Stimulated activated CD4-positive, alpha-beta T cell treated with anti-CD3 and anti-CD28 coated beads, TNF-alpha, amount 100 ng/mL, for 1 hour (primary cell): ENCODE measurements at places on chromosomes 13 and 19.

GRCh38 chr19:43700395-43701000 lies 15.4 kb upstream of the IRGC start:
- DNase-seq: no peak

- no peak for DNase-seq
Measured at GRCh38 chr19:30360376-30361106, 11.6 kb upstream of the ZNF536 start.

DNA sequence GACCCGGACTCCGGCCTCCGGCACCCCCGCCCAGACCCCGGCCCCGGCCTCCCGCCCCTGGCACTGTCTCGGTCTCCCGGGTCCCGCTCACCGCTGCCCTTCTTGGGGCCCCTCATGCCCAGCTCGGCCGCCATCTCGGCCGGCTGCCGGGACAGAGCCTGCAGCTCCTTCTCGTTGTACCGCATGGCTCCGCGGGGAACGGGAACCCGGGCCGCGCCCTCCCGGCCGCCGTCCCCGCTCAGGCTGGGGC lies 140 bp downstream of the PLEKHJ1 start:
- no peak for DNase-seq

DNA sequence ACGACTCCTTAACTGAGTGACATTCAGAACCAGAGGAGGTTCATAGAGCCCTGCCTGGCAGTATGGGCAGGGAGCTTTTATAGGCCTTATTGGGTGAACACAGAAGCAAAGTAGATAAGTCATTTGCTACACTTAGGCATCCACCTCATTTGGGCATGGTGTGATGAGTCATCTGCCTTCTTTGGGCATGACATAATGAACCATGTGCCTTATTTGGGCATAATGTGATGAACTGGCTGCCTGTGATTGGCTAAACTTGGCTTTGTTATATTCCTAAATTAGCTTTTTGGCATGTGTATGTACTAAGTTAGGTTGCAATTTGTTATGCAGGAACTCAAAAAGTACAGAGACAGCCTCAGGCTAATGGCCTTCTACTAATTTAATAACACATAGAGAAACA lies 2210.2 kb upstream of the PCDH20 start:
- no peak for DNase-seq

DNA sequence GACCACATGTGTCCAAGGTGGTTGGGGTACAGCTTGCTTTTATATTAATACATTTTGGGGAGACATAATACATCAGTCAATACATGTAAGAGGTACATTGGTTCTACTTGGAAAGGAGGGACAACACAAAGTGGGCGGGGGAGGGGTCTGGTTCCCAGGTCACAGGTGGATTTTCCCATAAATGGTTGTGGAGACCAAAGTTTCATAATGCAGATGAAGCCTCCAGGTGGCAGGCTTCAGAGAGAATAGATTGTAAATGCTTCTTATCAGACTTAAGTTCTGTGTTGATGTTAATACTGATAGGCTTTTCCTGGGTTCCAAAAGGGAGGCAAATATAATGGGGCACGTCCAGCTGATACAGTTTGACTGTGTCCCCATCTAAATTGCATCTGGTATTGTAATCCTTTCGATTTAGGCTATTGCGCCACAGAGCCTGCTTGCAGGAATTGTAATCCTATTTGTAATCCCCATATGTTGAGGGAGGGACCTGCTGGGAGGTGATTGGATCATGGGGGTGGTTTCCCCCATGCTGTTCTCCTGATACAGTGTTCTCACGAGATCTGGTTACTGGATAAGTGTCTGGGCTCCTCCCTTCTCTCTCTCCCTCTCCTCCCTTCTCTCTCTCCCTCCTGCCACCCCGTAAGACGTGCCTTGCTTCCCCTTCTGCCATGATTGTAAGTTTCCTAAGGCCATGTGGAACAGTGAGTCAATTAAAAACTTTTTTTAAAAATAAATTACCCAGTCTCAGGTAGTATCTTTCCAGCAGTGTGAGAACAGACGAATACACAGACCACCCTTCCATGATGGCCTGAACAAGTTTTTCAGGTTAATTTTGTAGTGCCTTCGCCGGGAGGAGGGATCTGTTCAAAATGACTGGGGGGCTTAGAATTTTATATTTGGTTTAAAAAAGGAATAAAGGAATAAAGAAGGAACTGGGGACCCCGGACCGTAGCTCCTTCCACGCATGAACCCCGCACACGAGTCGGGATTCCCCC lies 44.9 kb downstream of the ZNF823 start:
- DNase-seq: no peak

DNA sequence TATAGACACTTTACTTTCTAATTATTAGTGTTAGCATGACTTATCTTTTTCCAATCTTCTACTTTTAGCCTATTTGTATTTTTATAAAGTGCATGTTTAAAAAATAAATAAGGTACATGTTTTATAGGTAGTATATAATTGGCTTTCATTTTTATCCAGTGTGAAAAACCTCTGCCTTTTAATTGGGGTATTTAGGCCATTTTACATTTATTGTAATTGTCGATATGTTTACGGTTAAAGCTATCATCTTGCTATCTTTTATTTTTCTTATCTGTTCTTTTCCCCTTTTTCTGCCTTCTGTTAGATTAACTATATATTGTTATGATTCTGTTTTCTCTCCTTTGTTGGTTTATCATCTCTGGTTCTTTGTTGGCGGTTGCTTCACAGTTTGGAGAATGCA lies 9.1 kb downstream of the PROZ start:
- DNase-seq: no peak

DNA sequence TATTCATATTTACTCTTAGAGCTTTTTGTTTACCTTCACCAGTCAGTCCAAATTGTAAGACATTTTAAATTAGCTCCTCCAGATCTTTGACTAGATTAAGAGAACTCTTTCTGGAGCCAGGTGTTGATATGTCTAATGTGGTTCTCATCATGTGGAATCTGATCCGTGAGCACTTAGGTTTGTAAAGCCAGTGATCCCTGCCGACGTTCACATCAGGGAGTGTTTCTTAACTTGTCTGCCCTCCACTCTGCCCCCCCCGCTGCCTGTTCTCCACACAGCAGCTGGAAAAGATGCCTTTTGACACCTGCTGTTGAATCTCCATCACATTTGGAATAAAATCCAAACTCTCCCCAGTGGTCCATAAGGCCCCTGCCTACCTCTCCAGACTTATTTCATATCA lies 17.7 kb downstream of the METTL21C start:
- DNase-seq: no peak

DNA sequence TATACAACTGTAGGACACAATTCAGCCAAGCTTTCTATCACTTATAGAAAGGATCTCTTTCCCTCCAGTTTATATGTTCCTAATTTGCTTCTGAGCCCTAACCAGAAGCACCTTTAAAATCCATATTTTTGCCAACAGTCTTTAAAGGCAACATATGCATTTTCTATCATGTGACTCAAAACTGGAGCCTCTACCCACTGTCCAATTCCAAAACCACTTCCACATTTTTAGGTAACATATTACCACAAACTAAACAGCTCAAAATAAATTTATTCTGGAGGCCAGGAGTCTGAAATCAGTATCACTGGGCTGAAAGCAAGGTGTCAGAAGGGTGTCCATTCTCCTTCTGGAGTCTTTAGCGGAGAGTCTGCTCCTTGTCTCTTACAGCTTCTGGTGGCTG lies 15.9 kb upstream of the EFNB2 start:
- no peak for DNase-seq

DNA sequence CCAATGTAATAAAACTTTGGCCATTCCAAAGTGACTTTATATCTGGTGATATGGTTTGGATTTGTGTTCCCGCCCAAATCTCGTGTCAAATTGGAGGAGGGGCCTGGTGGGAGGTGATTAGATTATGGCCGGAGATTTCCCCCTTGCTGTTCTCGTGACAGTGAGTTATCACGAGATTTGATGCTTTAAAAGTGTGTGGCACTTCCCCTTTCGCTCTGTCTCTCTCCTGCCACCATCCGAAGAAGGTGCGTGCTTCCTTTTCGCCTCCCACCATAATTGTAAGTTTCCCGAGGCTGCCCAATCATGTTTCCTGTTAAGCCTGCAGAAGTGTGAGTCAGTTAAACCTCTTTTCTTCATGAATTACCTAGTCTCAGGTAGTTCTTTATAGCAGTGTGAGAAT lies 9.3 kb upstream of the NALCN start:
- no peak for DNase-seq

DNA sequence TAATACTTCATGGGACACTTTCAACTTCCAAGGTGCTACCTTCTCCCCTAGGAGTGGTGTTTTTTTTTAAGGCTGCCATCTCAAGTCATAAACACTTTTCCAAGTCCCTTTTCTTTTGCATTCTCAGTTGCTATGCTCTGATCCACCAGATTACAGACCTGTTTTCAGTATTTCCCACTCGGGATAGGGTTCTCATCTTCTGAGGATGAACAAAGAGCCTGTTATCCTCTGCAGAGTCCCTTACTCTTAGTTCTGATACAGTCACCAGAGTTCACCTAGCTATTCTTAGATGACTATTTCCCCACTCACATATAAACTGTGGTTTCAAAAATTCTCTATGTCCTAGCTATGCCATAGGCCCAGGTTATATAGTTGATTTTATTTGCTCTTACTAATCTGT lies 15.9 kb downstream of the ZDHHC20 start:
- DNase-seq: no peak

GRCh38 chr13:112205990-112206389 lies 139.0 kb downstream of the SOX1 start:
- DNase-seq: no peak

DNA sequence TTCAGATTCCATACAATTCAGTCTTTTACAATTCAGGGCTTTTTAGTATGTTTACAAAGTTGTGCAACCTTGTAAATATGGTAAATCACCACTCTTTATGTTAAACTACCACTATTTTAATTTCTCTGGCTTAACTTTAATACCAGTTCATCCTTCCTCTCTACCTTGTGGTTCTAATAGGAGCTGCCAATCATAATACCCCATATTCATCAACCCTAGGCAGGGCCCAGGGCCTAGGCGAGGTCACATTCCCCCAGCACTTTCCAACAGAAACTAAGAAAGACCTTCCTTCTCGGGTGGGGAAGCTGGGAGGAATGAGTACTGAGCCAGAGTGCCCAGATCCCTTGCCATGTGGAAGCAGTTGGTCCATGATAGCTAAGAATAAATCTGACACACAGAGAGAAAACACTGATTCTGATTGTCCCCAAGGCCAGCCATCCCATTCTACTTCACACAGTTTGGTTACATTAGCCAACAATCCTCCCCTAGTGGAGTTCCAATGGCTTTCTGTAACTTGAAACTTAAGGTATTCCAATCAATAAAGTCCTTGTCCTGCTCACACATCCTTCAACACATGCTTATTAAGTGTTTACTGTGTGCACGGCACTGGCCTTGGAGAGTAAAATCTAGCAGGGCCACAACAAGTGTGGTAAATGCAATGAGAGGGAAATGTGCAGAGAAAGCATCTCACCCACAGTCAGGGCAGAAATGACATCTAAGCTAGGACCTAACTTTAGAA lies 76.8 kb downstream of the NUFIP1 start:
- no peak for DNase-seq

- DNase-seq: no peak
Measured at GRCh38 chr13:111048387-111048786, 66.7 kb upstream of the ARHGEF7 start.

- DNase-seq: no peak
Measured at GRCh38 chr13:31826521-31826920, 87.2 kb downstream of the RXFP2 start.

DNA sequence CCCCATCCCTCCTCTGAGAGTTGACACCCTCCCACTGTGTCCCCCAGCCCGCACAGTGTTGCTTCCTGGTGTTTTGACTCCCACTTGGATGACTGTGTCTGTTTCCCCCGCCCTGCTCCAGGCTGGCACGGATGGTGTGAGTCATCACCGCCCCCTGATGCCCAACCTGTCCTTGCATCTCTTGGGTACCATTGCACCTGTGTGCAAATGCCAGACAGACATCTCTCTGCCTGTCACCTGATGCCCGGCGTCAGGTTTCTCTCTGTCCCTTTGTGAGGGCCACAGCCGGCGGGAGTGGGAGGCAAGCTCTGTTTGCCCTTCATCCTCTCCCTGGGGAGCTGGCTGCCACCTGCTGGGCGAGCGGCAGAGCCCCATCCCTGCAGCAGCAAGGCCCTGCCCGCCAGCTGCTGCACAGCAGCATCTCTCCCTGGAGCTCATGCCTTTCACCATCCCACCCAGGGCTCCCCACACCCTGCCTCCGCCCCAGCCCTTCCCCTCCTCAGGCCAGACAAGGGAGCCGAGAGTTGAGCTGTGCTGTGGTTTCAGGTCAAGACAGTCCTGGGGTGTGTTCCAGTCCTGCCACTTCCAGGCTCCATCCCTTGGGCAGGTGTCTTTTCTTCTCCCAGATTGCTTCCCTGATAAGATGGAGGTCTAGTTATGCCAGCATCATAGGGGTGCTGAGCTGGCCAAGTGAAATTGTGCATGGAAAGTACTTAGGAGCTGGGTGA lies 29.7 kb downstream of the NKPD1 start:
- DNase-seq: no peak

GRCh38 chr19:51318687-51319648 lies 7.5 kb downstream of the IGLON5 start:
- no peak for DNase-seq

GRCh38 chr13:95723438-95723837 lies 46.5 kb downstream of the DNAJC3 start:
- DNase-seq: no peak

- no peak for DNase-seq
Measured at GRCh38 chr13:77729502-77730221, 32.2 kb downstream of the SLAIN1 start.

DNA sequence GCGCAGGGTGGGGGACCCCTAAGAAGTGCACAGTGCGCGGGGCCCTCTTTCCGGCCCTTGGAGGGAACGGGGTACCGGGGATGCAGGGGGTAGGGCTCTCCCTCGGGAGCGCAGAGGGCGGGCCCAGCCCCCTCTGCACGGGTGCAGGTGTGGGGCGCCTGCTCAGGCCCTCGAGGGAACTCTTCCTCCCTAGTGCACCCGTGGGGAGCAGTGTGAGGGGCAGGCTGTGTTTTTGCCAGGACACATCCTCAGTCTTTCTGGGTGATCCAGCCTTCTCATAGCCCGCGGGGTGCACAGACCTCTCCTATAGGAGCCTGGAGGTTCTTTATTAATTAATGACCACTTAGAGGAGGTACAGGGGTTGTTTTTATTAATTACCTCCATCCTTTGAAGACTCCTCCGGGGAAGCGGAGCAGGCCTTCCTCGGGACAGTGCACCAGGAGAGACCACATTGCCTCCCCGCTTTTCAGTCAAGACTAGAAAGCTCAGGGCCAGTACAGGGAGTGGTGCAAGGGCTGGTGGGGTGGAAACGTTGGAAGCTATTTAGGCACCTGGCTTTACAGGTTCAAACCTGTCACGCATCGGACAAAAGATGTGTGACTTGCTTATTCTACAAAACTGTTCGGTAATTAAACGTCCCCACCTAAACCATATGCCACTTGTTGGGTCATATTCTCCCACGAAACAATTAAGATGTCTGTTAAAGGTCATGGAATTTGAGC lies 598 bp upstream of the GJB6 start:
- DNase-seq: no peak

- no peak for DNase-seq
Measured at GRCh38 chr13:39855236-39855635, 199.8 kb downstream of the COG6 start.

GRCh38 chr13:75220861-75221260 lies 261.1 kb downstream of the TBC1D4 start:
- DNase-seq: no peak

GRCh38 chr13:80033286-80033685 lies 307.6 kb downstream of the SPRY2 start:
- no peak for DNase-seq

GRCh38 chr19:38869836-38870607 lies 8.1 kb downstream of the RINL start:
- peak; percentile 89 for DNase-seq

GRCh38 chr19:33343301-33343700 lies 30.2 kb upstream of the CEBPG start:
- no peak for DNase-seq

GRCh38 chr13:80684217-80684991 lies 343.5 kb upstream of the SPRY2 start:
- DNase-seq: no peak

- no peak for DNase-seq
Measured at GRCh38 chr13:100022798-100023197, 41.2 kb downstream of the ZIC2 start.
